ENCODE measurements at places on chromosomes 7 and 10.

- H3K27me3 ChIP-seq = no peaks in the 10 kb centered on the region
- no peak for DNase-seq
- no peak overlapping the region for H3K4me3 ChIP-seq
- no peaks in the 10 kb centered on the region for H3K4me1 ChIP-seq
These were observed 298.3 kb downstream of the GALNT17 start for GRCh38 chr7:71430246-71430645.

- H3K27me3 ChIP-seq = no peaks in the 10 kb centered on the region
- H3K27ac ChIP-seq = no peak overlapping the region
- H3K36me3 ChIP-seq = peaks cover 10% of the 10 kb centered on the region
- H3K4me1 ChIP-seq = peaks cover 75% of the 10 kb centered on the region
These were observed 5.5 kb downstream of the ANXA11 start for GRCh38 chr10:80199828-80200227.

- peaks cover 36% of the 10 kb centered on the region for H3K4me1 ChIP-seq
- no peaks in the 10 kb centered on the region for H3K27me3 ChIP-seq
- DNase-seq = no peak
- peak overlapping the region; percentile 97 for H3K27ac ChIP-seq
- H3K36me3 ChIP-seq = peaks cover 7% of the 10 kb centered on the region
These were observed 1.7 kb downstream of the CDK6 start for GRCh38 chr7:92834507-92835260.

GRCh38 chr10:33252794-33253203 is 81.7 kb downstream of the NRP1 start:
- no peak for DNase-seq
- peaks cover 23% of the 10 kb centered on the region for H3K4me1 ChIP-seq
- H3K36me3 ChIP-seq = peaks cover 2% of the 10 kb centered on the region

DNA sequence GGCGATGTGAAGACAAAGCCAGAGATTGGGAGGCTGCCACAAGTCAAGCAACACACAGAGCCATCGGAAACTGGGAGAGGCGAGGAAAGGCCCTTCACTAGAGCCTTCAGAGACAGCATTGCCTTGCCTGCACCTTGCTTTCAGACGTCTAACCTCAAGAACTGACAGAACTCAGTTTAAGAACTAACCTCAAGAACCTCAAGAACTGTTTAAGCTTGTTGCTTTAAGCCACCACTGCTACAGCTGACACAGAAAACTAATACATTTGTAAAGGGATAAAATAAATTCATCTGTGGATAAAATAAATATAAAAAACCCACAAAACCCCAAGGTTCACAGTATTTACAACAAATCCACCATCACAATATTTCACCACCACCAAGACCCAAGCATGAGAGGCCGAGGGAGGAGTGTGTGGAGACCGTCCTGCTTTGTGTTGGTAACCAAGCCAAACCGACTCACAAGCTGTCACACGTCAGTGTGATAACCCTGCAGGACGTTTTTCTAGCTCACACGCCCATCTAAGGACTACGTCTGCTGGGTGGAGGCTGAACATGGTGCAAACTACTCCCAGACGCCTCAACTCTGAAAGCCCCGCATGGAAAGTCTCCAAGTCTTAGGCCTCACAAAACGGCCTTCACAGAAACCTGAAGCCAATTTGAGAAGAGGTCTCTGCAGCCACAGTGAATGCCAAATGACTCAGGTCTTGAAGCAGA is 116.8 kb downstream of the ABLIM1 start:
- H3K27ac ChIP-seq = peak overlapping the region; percentile 98
- DNase-seq = peak; percentile 23
- peak overlapping the region; percentile 81 for H3K4me3 ChIP-seq
- no peaks in the 10 kb centered on the region for H3K27me3 ChIP-seq
- H3K4me1 ChIP-seq = peaks cover 65% of the 10 kb centered on the region
- H3K36me3 ChIP-seq = no peaks in the 10 kb centered on the region

GRCh38 chr7:112503361-112503972 is 22.7 kb downstream of the LSMEM1 start:
- no peak for DNase-seq
- H3K36me3 ChIP-seq = peaks cover 3% of the 10 kb centered on the region
- peak overlapping the region; percentile 19 for H3K27ac ChIP-seq
- H3K4me3 ChIP-seq = no peak overlapping the region

Measured in T-helper 17 cell (primary cell).